ENCODE measurements at places on chromosomes 5 and 9. TPM values are rescaled to one million over a fixed set of nuclear protein-coding genes. Genes with fewer than 3 reads are reported as not detected.

Gene SLC25A2
- total RNA-seq = 0.18 TPM

Gene OR1N2
- total RNA-seq = not detected

Gene ENHO
- not detected for total RNA-seq

Gene FOXD4L6
- total RNA-seq = 0.09 TPM

Gene ARSI
- 22.2 TPM for total RNA-seq

Data from smooth muscle cell of bladder (primary cell).